ENCODE measurements at places on chromosomes 3 and 15. TPM values are rescaled to one million over a fixed set of nuclear protein-coding genes. Genes with fewer than 3 reads are reported as not detected.

DNA sequence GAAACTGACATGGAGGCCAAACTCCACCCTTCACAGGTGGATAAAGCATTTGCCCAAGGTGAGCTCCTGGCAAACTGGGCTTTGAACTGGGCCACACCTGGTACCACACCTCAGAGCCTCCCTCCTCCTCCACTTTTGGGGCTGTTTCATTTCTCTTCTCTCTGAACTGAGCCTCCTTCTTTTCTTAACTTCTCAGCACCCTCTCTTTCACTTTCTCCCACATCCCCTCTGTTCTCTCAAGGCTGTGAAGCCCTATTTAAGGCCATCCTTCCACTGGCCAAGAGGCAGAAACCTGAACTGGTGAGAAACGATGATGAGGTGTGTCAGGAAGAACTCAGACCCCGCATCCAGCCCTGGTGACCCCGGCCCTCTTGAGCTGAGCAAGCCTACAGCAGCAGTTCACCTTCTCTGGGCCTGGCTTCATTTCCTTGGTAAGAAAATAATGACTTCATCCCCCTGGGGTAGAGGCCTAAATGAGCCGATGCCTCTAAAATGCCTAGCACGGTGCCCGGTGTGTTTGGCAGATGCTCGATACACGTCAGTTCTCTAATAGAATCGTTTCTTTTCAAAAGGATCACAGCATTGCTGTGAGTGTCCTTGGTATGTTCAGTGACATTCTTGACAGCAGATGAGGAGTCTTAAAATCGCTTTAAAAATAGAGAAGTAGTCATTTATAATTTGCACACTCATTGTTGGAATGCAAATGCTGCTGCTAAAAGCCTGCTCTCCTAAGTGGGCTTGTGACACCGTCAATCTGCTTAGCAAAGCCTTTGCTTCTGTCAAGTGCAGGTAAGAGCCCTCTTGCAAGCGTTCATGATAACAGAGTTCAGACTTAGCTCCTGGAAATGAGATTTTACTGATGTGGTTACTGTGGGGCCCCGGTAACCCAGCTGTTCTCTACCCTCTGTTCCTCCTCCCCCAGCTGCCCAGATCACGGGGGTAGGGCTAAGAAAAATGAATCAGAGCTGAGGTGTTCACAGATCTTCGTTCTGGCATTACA is 97.7 kb upstream of the ATP2B2 start:
- no peak for DNase-seq

- no peak for DNase-seq
Measured at GRCh38 chr15:71348597-71348996, 233.3 kb downstream of the THSD4 start.

DNA sequence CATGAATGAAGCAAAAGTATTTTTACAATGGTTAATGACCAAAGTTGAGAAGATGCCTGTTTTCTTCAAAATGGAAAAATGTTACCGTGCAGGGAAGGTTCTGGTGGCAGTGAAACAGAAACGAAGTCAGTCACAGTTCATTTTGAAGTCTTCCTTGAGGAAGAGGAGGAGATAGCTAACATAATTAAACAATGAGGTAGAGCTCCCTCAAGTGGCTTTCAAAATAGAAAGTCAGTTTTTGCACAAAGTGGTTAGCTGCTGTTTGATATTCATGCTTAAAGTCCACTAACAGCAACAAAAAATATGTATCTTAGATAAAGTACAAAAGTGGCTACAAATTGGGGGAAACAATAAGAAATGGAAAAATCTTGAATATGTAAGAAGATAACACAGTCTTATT is 87.3 kb downstream of the TFG start:
- peak; percentile 18 for DNase-seq

PRKAR2A gene
- 24.1 TPM for total RNA-seq

All from Daoy (cell line).